ENCODE measurements at places on chromosomes 6 and 20. TPM values are rescaled to one million over a fixed set of nuclear protein-coding genes. Genes with fewer than 3 reads are reported as not detected.

CHRNA4 gene
- total RNA-seq: 0.38 TPM

DNA sequence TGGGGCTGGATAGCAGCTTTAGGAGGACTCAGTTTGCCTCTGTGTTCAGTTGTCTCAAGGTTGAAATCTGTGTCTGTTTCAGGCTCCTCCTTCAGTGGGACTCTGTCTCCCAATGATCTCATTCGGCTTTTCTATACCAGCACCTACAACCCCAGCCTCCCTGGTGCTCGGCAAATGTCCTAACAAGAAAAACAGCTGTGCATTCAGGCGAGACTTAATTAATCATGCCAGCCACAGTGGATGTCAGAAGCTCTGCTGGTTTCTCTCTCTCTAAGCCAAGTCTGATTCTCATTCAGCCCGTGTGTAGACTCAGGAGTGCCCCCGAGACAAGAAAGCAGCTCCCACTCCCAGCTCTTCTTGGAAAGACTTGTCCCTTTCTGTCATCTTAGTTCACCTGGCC is 46.8 kb downstream of the SUN5 start:
- no peak for DNase-seq
- no peaks in the 10 kb centered on the region for H3K4me1 ChIP-seq
- H3K36me3 ChIP-seq: no peaks in the 10 kb centered on the region
- peaks cover 15% of the 10 kb centered on the region for H3K27me3 ChIP-seq
- no peak overlapping the region for H3K27ac ChIP-seq

- H3K27ac ChIP-seq: peak overlapping the region; percentile 96
- peak; percentile 25 for DNase-seq
- H3K4me3 ChIP-seq: peak overlapping the region; percentile 79
- peaks cover 65% of the 10 kb centered on the region for H3K4me1 ChIP-seq
Observed at GRCh38 chr6:46014511-46015118, 1.0 kb downstream of the CLIC5 start.

GRCh38 chr6:112188906-112189305 is 65.5 kb downstream of the LAMA4 start:
- DNase-seq: no peak
- H3K27me3 ChIP-seq: no peaks in the 10 kb centered on the region

- no peak overlapping the region for H3K27ac ChIP-seq
- no peak overlapping the region for H3K4me3 ChIP-seq
- H3K4me1 ChIP-seq: peaks cover 14% of the 10 kb centered on the region
- no peaks in the 10 kb centered on the region for H3K27me3 ChIP-seq
- DNase-seq: no peak
- H3K36me3 ChIP-seq: no peaks in the 10 kb centered on the region
Observed at GRCh38 chr6:21754891-21755290, 161.3 kb downstream of the SOX4 start.

GRCh38 chr6:14354919-14355572 is 237.5 kb downstream of the CD83 start:
- no peak overlapping the region for H3K4me3 ChIP-seq
- peaks cover 8% of the 10 kb centered on the region for H3K4me1 ChIP-seq
- no peak overlapping the region for H3K27ac ChIP-seq
- no peaks in the 10 kb centered on the region for H3K36me3 ChIP-seq
- peak; percentile 69 for DNase-seq
- no peaks in the 10 kb centered on the region for H3K27me3 ChIP-seq

DNA sequence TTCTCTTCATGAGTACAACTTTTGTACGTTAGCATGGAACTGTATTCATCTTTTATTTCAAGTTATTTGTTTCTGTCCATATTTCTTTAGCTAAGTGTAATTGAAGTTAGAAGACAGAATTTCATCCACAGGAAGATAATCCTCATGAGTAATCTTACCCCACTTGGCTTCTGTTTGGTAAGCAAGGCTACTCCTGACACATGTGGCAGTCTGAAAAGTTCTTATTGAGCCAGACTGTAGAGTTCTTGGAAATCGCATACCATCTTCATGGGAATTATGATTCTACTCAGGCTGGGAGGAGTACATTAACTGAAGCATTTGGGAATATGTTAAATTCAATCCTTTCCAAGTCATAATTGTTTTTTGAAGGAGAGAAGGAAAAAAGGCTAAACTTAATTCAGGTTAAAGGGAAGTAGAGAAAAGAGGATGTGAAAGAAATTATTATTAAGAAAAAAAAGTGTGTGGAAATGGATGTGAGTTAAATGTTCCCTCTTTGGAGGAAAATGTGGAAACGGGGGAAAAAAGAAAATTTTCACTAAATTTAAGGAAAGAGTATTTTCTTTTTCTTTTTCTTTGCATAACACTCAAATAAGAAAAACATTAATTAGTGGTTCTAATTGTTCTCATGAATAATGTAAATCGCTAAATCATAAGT is 41.5 kb upstream of the TENT5A start:
- no peaks in the 10 kb centered on the region for H3K27me3 ChIP-seq
- no peaks in the 10 kb centered on the region for H3K36me3 ChIP-seq
- DNase-seq: no peak
